ENCODE measurements at places on chromosomes 12 and 14.

- no peak for DNase-seq
Observed at GRCh38 chr14:37565550-37565949, 29.5 kb downstream of the FOXA1 start.

DNA sequence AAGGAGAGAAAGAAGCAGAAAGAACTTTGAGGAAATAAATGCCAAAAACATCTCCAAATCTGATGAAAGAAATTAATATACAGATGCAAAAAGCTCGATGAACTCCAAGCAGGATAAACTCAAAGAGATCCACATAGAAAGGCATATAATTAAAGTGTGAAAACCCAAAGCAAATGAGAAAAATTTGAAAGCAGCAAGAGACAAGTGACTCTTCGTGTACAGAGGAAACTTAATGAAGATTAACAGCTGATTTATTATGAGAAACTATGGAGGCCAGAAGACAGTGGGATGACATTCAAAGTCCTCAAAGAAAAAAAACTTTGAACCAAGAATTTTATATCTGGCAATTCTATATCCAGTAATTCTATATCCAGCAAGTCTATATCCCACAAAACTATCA lies 163.0 kb upstream of the TMCC3 start:
- DNase-seq, result no peak

DNA sequence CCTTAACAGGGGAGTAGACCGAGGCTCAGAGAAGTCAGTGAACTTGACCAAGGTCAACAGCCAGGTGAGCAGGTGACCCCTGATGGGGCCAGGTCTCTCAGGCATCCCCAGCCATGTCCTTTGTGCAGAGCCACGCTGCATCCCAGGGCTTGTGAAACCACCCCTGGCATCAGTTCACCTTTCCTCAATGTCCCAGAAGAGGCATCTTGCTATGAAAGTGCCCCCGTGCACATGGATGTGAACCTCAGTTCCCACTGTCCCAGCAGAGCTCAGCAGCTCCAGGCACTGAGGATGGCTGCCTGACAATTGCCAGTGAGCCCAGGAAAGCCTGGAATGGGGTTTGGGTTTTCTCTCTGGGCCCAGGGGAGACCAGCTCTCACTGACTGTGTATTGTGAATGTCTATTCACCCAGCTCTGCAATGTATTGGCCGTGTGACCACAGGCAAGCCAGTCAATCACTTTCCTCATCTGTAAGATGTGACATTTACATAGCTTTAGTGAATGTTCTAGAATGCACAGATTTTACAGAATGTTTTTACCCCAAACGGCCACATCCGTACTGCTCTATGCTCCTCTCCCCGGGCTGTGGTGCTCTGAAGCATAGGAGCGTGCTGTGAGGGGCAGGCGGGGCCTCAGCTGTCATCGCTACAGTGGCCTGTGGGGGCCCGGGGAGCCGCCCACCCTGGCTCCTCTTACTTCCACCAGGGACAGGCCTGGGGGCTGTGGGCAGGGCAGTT lies 4.9 kb downstream of the CACNA2D4 start:
- DNase-seq, result no peak

- no peak for DNase-seq
Observed at GRCh38 chr14:64997108-64997794, 10.6 kb downstream of the FNTB start.

DNA sequence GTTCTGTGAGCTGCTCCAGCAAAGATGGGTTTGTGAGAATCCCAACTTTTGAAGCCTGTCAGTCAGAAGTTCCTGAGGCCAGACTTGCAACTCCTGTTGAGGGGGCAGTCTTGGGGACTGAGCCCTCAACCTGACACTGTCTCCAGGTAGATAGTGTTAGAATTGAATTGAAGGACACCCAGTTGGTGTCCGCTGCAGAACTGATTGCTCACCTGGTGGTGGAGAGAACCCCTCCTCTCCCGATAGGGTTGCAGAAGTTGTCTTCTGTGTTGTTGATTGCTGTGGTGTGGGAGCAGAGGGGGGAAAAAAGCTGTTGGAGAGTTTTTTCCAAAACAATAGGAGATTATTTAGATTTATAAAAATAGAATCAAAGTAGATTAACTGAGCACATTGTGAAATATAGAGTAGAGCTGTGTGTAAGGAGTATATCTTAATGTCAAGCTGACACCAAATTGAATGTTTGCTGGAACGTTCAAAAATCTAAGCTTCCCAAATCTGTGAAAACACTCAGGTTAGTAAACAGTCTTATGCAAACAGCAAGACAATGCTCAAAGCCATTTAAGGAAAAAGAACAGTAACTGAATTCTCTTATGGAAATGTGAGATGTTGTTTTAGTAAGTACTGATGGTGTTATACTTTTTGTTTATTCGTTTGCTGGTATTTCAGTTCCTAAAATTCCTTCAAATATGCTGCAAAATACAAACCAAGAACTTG lies 18.6 kb downstream of the HIF1A start:
- no peak for DNase-seq

- DNase-seq, result no peak
Observed at GRCh38 chr14:67933266-67933665, 113.7 kb downstream of the RAD51B start.

GRCh38 chr12:111791507-111791906 lies 24.8 kb downstream of the ALDH2 start:
- no peak for DNase-seq

GRCh38 chr14:104421892-104422828 lies 157.4 kb upstream of the C14orf180 start:
- DNase-seq, result no peak

DNA sequence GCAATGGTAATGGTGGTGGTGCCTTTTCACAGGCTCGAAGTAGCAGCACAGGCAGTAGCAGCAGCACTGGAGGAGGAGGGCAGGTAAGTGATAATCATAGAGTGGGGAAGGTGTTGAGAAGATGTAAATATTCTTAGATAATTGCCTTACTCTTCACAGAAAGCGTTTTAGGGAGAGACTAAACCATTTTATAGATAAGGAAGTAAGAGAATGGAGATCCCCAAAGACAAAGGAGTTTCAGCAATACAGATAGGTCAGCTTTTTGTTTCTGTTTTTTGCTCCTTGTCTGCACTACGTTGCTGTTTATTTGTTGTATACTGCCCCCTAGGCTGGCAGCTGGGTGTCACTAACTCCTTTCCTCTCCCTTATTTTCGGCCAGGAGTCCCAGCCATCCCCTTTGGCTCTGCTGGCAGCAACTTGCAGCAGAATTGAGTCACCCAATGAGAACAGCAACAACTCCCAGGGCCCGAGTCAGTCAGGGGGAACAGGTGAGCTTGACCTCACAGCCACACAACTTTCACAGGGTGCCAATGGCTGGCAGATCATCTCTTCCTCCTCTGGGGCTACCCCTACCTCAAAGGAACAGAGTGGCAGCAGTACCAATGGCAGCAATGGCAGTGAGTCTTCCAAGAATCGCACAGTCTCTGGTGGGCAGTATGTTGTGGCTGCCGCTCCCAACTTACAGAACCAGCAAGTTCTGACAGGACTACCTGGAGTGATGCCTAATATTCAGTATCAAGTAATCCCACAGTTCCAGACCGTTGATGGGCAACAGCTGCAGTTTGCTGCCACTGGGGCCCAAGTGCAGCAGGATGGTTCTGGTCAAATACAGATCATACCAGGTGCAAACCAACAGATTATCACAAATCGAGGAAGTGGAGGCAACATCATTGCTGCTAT lies 2.0 kb downstream of the SP1 start:
- no peak for DNase-seq

DNA sequence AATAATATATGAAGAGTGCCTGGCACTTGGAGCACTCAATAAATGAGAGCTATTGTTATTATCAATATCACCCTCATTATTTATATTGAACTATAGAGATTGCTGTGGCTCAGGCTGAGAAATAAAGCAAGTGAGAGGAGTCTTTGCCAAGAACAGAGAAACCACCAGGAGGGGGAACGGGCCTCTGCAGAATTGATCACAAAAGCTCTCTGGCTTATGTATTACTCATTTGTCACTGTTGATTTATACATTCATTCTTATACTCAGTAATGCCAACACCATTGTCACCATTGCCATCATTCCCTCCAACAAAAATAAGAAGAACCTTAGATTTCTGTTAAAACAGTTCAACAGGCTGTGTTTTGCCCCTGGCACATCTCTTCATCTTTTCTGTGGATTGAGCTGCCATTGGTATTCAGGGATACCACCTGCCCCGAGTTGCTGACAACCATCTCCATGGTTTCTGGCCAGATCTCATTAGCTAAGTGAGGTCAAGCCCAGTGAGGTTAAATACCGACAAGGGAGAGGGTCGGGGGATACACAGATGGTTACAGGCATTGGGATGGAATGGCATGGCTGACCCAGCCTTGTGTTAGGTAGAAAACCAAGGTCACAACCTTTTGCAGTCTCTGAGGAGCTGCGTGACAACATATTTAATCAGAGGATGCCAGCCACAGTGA lies 21.8 kb upstream of the PCNX1 start:
- DNase-seq, result peak; percentile 64

GRCh38 chr12:82690006-82690405 lies 3.3 kb downstream of the TMTC2 start:
- no peak for DNase-seq

- DNase-seq, result no peak
Observed at GRCh38 chr12:5305425-5305824, 126.5 kb upstream of the NTF3 start.

- no peak for DNase-seq
Observed at GRCh38 chr12:82329508-82329907, 28.7 kb downstream of the CCDC59 start.

DNA sequence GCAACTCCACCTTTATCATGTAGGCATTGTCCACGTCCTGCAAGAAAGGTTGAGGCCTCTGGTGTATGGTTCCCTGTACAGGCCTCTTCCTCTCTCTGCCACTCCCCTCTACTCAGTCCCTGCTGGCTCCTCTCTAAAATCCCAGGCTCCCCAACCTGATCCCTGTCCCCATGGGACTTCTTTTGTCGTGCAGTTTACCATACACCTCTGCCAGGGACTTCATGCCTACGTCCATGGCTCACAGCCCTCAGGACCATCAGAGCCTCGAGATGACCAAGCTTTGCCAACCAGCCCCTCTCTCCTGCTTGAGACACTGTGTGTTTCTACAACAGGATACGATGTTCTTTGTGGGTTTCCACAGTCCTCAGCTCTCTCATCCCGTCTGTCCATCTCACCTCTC lies 2.9 kb downstream of the KRT2 start:
- no peak for DNase-seq

DNA sequence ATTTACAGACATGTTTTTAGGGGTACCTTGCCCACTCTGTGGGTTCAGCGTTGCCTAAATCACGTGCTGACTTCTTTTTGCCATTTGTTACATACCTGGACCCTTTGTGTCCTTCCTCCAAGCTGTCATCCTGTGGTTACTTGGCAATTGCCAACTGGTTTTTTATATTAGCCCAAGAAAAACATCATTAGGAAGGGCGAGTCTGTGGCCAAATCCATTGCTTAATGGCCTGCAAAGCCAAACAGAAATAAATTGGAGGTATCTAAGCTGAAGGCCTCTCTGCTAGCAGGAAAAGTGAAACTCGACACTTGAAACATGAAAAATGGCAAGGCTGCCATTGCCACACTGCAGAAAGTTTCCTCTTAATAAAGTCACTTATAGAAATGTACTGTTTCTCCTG lies 190.4 kb downstream of the NUAK1 start:
- DNase-seq, result no peak

DNA sequence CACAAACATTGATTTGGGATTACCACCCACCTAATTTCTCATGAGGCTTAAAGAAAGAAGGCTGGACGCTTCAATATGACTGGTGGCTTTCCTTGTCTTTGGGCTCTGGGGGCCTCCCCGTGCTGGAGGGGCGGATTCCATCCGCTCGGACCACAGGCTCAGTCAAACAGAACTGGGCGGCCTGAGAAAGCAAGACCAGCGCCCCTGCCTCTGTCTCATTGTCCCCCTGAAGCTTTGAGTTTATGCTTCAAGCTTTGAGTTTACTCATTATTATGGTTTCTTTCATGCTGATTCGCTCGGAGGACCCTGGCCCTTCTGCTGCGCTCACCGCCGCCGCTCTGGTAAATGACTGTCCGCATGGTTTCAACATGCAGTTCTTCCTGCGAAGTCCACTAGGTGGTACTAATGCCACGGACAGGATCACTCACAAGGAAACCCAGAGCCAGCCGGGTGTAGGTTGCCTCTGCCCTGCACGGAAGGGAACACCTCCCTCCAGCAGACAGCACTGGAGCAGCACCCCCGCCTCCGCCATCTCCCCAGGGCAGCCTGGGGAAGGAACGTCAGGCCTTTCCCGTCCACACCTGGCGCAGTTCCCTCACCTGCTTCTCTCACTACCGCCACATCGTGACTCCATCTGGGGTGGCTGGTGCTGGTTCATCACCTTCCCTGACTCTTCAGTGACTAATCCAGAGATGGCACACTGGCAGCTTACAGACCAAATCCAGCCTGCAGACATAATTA lies 13.2 kb upstream of the TIGAR start:
- DNase-seq, result no peak

GRCh38 chr12:56488041-56488955 lies at the start of gene GLS2:
TSS of gene GLS2 (minus strand) at chr12:56488161. CDS start at chr12:56488118, 43 bp downstream.
- DNase-seq, result peak; percentile 71

- no peak for DNase-seq
Observed at GRCh38 chr14:44530475-44530874, 23.4 kb upstream of the FSCB start.

- DNase-seq, result no peak
Observed at GRCh38 chr14:58718226-58719205, 80.8 kb downstream of the DACT1 start.

- no peak for DNase-seq
Observed at GRCh38 chr14:81766321-81766915, 232.8 kb upstream of the SEL1L start.

DNA sequence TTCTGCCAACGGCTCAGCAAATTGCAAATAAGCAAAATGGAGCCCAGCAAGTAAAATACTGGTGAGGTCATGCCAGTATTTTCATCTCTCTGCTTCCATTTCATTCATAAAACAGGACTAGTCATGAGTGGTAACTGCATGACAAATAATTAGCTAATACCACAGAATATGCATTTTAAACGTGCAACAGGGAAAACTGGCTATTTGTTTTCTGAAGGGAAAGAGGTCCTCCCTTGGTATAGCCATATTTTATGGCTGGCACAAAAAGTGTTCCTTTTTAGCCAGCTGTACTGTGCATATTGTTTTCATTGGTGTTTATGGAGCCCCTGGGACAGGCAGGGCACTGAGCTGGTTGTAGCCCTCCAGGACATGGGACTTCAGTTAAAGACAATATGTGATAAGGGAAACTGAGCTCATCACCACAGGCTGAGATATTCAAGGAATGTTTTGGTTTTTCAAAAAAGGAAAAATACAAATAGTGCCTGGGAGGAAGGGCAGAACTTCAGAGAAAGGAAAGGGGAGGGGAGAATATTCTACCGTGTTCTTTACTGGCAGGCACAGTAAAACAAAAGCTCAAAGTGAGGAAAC lies 26.1 kb upstream of the FOXN3 start:
- DNase-seq, result no peak

GRCh38 chr14:62301911-62302310 lies 539.7 kb downstream of the SNAPC1 start:
- no peak for DNase-seq
